ENCODE measurements at places on chromosomes 4 and X.

GRCh38 chrX:18424482-18425198 is 768 bp upstream of the CDKL5 start:
- no peak for DNase-seq

GRCh38 chrX:111555406-111555958 is 44.0 kb downstream of the SERTM2 start:
- DNase-seq = no peak

DNA sequence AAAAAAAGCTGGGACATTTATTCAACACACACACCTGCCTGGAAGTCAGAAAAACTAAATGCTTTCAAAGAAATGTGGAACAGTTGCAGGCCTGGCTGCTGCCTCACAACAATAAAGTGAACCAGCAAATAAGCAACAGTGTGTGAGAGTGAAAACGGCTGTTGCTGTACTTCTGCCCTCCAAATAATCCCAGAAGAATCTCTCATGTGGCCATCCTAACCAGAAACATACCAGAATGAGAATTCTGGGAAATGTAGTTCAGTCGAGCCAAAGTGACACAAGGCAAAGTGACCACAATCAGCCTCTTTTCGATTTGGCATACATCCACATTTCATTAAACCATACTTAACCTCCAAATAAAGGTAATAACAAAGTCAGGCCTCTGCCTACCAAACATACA is 204.5 kb downstream of the SLC7A11 start:
- no peak for DNase-seq

DNA sequence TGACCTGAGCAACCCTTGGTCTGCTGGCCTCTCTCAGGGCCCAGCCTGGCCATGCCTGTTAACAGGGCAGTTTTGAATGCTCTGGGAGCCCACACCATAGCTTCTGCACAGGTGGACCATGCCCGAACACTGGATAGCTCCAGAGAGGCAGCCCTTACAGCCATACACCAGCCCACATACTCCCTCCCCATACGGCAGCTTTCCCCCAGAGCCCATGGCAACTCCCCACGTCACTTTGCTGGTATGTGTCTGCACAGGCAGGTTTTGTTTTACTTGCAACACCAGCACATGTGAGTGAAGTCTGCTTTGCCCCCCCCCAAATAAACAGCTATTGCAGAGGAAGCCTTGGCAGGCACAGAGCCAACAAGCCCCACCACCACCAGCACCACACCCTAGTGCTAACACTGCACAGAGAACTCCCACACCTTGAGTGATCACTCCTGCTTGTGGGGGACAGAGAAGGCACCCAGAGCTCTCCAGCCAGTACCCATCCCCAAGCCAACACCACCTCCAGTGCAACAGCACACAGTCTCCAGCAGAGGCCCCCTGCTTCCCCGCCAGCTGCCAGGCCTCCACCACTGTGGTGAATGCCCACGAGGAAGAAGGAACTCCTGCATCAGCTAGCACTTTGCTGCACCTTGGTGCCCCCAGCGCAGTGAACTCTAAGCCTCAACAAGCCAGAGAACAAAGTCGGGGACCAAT is 87.3 kb downstream of the STPG2 start:
- no peak for DNase-seq

- no peak for DNase-seq
These were observed 43.4 kb downstream of the IDS start for GRCh38 chrX:149461746-149462145.

- no peak for DNase-seq
These were observed 91.7 kb upstream of the PAQR3 start for GRCh38 chr4:79030973-79031372.

GRCh38 chrX:153782313-153782712 is 1.5 kb downstream of the SRPK3 start:
- DNase-seq = no peak

GRCh38 chr4:157076578-157076947 is 613 bp downstream of the GLRB start:
- no peak for DNase-seq

DNA sequence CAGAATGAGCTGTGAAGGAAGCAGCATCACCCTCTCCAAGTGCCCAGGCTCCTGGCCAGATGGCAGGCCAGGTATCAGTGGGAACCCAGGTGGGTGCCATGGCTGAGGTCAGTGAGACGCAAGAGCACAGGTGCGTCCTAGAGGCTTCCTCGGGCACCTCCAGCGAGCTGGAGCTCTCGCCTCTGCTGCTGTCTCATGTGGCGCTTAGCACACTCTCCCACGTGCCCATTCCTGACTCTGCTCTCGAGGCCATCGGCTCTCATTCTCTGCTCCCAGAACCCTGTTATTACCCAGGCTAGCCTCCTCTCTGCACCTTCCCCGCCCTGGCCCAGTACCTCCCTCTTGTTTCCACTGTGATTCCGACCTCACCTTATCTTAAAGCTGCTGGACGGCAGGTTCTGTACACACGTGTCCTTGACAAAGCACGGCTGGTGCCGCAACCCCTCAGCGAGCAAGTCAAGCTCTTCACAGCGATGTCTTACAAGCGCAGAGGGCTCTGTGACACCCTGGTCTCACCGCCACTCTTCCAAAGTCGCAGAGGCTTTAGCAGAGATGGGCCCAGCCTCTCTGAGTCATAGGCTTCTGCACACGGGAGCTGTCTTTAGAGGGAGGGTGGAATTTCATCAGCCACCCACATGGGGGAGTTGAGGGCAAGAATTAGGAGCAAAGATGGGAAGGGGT is 15.4 kb upstream of the MSANTD1 start:
- DNase-seq = peak; percentile 13

DNA sequence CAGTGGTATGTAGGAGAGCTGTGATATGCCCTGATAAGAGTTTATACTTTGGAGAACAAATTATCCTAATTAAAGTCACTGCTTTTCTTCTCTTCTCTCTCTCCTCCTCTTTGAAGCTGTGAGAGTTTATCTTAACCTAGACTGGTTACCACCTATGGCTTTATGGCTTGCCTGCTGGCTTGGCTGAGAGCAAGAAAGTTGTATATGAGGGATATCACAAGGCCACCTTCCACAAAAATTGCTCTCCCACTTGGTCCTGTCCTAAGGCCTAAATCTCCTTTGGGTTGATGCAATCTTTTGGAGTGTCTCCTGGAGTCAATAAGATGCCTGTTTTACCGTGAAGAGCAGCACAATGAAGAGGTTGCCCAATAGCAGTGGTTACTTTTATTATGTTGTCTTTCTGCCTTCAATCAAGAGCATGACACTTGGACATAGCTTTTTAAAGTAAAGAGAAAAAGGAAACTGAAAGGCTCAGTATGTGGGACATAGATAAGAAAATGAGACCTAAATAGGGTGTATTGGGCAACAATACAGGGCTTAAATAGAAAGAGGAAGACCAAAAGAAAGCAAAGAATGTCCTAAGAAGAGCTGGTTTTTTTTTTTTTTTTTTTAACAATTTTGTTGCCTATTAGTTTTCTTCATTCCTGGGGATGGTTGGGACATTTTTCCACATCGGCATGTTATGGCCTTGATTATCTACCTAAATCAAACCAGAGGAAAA is 9.2 kb downstream of the GUCY1A1 start:
- no peak for DNase-seq

GRCh38 chr4:114603497-114603896 is 4.9 kb downstream of the UGT8 start:
- no peak for DNase-seq

DNA sequence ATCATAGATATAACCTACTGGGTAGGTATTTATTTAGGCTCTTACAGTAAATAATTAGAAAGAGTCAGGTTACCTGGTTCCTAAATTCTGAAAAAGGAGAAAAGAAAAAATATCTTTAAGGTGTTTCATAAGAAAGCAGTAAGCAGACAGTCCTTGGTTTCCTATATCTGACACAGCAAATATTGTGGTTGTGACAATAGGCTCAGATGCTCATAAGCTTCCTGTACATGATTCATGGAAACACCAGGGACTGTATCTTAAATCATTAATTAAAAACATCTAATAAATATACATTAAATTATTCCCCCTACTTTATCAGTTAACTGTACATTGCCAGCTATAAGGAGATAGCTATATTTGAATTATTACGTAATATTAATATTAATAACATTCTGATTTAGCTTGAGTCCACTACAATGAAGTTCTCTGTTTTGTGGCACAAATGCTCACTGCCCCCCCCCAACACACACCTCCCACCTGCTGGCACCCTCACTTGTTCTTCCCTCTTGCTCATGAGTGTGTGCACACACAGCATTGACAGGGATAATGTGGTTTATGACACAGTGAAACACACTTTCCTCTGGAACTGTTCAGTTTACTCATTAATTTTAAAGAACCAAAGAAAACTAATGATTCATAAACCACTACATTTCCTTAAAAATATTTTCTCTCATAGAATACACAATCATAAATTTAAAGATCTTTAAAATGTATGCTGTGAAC is 187.4 kb downstream of the NR3C2 start:
- no peak for DNase-seq

DNA sequence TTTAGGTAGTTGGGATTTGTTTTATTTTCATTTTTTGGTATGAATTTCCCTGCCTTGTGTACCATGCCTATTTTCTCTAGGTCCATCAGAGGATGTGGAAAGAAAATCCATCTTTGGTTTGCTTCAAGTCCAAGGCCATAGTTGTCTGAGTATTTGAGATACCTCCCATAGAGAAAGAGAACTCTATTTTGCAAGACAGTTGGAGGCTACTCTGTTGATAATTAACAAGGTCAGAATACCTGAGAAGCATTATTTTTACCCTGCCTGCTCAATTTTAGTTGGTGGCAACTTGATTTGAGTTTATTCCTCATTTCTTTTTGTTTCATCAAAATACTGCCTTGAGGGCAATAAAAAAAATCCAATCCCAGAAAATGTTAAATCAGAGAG is 30.8 kb downstream of the BMP3 start:
- no peak for DNase-seq

DNA sequence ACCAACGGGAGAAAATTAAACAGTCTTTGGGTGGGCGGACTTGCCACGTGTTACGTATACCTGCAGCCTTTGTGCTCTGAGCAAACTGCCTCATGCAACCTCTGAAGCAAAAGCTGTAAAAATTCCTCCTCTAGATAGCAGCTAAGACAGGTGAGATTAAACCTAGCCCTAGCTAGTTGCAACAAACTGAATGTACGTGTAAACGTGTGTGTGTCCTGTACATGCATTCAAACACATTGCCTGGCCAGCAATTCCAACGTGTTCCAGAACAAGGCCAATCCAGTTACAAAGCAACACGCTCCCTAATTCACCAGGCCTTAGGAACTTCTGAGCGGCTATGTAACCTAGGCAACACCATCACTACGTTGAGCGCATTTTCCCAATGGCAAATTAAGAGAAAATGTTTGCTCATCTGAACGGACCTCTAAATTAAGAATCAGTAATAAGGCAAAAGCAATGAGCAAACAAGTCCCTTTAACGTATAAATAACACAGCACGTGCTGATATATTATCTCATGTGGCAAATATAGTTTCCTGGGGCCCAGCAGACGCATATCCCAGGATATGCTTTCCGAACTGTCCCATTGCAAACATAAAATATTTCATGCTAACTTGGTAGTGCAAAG is 792 bp downstream of the PPID start:
- DNase-seq = peak; percentile 31

DNA sequence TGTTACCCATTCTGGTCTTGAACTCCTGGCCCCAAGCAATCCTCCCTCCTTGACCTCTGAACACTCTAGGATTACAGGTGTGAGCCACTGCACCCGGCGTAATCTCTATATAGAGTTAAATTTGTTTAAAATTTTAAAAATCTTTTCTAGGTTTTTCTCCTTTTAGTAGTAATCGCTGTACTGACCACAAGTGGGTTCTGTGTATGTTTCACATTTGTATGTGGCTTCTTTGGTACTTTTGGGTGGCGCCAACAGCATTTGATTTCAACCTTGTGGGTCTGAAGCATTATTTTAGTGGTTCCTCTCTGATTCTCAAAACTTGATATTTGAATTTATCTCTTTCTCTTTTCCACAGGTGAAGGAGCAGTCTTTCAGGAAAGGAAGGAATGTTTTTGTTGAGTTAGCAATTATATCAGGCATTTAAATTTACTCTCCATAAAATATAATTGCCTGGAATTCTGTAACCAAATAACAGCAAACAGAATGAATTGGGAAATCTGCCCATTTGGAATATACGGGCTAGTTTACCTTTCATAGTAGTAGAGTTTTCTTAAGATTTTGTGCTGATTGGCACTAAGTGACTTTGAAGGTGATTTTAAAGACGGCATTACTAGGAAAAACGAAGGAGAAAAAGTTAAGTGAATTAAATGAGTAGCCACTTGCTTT is 29.5 kb downstream of the ARHGAP10 start:
- DNase-seq = no peak

DNA sequence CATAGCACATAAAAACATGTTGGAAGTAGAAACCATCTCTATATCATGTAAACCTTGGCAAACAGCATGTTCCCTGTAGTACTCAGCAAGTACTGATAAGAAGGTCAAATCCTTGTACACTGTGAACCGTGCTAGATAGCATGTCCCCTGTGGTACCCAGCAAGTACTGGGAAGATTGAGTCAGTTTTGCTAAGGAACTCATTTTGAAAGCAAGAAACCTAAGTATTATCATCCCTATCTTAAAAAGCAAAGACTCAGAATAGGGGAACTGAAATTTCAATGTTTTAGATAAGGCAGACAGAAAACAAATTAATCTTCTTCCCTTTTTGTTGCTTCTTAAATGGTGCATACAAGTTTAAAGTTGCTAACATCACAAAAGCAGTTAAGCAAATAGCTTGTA is 180.2 kb downstream of the RBM46 start:
- DNase-seq = no peak

DNA sequence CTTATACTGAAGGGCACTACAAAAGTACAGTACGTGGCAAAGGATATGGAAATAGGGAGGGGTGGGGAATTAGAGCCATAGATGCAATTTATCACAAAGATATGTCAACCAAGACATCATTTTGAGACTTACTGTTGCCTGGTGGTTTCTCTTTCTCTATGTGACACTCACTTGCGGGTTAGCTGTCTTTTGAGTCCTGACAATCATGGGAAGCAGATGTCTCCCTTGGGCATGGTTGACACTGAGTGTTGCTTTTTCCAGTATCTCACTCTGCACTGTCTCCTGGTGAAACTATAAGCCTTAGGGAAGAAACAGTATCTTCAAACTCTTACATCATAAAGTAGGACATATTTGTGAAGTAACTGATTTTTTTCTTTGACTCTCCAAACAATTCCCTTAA is 383.5 kb upstream of the LCORL start:
- DNase-seq = no peak

GRCh38 chrX:71992711-71993110 is 82.1 kb downstream of the NHSL2 start:
- DNase-seq = no peak

GRCh38 chr4:148015468-148015867 is 283.6 kb downstream of the ARHGAP10 start:
- no peak for DNase-seq

- DNase-seq = no peak
These were observed 137.7 kb downstream of the C4orf33 start for GRCh38 chr4:129233691-129234090.

- DNase-seq = no peak
These were observed 18.4 kb downstream of the NMU start for GRCh38 chr4:55617587-55618197.

DNA sequence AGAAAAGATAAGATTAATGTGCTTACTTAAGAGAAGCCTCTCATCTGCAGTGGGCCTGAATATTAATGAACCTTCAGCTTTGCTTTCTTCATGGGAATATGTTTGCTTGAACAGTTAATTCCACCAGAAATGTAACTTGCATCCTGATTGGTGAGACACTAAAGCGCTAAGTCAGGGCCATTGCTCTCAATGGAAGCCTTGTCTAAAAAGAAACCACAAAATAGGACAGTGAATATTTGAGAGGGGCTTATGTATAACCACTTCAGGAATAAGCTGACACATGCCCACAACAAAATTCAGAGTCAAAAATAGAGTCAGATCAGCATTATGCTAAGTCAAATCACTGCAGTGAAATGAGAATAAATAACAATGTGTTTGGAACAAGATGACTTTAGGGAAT is 1125.8 kb downstream of the STIM2 start:
- DNase-seq = no peak
